ENCODE measurements at places on chromosomes 11 and 22.

GRCh38 chr22:36864454-36865215 lies 3.8 kb downstream of the NCF4 start:
- DNase-seq, result no peak

DNA sequence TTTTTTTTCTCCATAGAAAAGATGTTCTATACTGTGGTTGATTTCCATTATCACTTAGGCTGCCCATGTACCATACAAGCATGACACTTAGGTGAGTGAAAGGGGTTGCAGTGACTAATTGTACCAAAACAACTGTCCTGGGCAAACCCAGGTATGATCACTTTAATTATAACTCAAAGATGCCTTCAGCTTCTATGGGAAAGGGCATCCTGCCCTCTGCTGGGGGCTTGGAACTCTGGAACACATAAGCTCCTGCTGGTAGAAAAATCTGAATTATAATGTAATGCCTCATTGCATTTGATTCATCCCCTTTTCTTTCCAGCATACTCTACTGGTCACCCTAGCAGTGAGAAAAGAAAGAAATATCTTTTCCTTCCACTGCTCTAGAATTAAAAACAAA lies 206.3 kb downstream of the DDX10 start:
- DNase-seq, result no peak

DNA sequence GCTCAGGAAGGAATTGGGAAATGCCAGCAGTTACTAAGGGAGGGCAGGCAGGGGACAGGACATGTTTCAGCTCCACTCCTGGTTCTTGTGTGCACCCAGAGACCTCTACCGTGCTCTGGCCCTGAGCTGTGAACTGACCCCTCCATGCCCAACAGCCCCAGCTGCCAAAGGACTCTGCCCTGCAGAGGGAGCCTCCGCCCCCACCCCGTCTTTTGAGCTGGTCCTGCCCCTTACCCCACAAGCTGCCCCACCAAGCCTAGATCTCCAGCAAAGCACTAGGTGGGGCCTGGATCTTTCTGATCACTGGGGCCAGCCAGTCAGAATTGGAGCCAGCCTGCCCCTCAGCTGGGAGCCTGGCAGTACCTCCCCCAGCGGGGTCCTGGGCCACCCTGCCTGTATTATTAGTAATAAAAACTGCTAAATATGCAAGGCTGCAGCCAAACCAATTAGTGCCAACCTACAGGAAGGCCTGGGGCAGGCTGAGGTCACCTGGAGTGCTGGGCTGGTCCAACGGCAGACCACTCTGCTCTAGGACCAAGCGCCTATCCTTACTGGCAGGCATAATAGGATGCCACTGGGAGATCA lies 23.9 kb upstream of the DRICH1 start:
- DNase-seq, result no peak

DNA sequence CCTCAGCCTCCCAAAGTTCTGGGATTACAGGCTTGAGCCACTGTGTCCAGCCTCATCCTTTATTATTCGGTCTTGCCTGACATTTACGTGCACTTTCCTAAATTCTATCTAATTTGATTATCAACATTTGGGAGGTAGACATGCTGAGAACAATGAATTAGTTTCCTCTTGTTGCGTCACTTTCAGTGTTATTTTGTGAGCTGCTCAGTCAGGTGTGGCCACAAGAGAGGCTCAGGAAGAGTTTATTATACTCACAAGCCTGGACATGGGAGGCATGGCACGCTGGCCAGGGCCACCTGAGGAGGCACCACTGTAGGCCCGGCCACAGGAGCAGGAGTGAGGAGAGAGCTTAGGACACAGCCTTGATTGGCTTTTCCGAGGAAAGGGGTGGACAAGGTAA lies 59.7 kb upstream of the RBFOX2 start:
- no peak for DNase-seq

DNA sequence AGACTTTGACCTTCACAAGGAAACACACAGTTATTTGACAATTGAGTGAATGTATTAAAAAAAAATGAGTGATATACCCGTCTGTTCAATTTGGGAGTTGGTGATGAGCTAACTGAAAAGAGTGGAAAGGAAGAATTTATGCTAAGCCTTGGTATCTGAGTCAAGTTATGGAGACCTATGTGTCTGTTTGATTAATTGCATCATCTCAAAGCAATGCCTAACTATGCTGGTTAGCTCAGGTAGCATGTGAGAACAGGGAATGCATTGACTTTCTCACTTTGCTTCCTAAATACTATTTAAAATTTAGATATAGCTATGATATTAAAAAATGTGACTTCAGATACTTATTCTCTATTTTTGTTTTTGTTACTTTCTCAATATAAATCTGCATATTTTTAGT lies 110.5 kb downstream of the DDX10 start:
- no peak for DNase-seq

DNA sequence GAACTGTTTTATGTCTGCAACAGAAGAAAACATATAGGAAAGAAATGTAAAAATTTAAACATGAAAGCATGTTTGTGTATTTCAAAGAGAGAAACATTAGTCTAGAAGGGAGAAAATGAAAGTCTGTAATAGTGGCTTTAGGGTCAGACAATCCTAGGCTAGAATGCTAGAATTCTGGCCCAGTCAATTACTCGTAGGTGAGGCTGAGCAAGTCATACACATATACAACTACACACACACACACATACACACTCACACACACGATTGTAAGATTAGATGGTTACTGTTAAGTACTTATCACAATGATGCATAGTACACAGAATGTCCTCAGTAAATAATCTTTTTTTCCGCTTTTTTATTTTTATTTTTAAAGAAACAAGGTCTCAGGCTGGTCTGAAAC lies 37.7 kb upstream of the PCF11 start:
- DNase-seq, result no peak

DNA sequence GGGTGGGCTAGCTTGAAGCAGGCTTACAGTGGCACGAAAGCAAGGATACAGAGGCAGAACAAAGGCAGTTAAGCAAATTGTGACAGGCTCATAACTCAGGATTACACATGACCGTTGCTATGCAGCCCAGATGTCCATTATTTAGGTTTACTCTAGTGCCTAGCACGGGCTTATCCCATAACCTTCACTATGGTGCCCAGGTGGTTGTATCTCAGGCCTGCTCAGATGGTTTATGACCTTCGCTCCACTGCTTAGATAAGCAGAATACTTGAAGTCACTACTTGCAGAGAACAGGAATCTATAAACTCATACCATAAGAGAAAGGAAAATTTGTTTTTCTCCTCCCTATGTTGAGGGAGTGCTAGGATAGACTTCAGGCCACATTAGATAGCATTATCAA lies 9.0 kb downstream of the OR6M1 start:
- DNase-seq, result no peak

GRCh38 chr11:58628446-58628845 lies 6.0 kb downstream of the CNTF start:
- no peak for DNase-seq

DNA sequence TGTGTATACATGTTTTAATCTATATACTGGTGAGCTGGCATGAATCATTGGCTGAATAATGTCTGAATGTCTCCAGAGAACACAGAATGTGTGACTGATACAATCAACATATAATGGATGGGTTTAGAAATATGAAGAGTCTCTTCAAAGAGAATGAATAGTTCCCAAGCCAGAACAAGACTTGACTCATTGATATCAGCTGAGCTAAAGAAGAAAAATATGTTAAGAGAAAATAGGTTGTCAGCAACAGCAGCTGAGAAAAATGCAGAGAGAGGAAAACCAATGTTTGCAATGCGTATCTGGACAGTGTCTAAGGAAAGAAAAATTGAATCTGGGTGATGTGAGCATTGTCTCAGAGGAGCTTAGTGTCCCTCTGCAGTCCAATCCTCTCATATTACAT lies 1281.8 kb upstream of the TENM4 start:
- DNase-seq, result no peak

GRCh38 chr11:100031973-100032372 lies 655.1 kb upstream of the ARHGAP42 start:
- DNase-seq, result no peak

GRCh38 chr22:42881982-42882656 lies 25.0 kb upstream of the ARFGAP3 start:
- DNase-seq, result no peak

GRCh38 chr11:30914143-30914762 lies 328.1 kb upstream of the MPPED2 start:
- DNase-seq, result peak; percentile 11

DNA sequence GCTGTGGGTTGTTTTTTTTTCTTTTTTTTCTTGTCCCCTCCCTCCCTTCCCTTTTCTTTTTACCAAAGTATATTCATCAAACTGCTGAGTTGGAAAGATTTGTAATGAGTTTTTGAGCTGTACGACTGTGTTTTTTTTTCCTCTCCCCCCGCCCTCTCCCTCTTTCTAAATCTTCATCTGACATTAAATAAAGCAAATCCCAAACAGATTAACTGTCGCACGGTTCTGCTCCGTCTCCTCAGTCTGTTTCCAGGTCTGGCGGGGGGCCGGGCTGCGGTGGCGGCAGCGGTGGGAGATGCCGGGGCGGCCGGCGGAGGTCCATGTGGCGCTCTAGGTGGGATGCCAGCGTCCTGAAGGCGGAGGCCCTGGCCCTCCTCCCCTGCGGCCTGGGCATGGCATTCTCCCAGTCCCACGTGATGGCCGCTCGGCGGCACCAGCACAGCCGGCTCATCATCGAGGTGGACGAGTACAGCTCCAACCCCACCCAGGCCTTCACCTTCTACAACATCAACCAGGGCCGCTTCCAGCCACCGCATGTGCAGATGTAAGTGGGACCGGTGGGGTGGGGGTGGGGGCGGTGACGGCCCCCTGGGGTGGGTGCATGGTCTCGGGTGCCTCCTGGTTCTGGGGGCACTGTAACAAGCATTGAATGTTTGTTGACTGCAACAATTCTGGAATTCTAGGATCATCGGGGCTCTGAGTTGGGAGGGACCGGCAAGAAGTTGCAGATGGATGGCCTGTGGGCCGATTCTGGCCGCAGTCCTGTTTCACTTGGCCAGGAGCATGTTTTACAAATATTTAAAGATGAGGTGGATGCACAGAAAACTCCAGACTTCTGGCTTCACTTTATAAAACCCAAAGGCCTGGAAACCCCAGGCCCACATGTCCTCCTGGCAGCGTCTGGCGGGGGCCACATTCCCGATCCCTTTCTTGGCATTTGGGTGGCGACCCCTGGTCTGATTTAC lies 13.1 kb downstream of the MPPED1 start:
- DNase-seq, result no peak

DNA sequence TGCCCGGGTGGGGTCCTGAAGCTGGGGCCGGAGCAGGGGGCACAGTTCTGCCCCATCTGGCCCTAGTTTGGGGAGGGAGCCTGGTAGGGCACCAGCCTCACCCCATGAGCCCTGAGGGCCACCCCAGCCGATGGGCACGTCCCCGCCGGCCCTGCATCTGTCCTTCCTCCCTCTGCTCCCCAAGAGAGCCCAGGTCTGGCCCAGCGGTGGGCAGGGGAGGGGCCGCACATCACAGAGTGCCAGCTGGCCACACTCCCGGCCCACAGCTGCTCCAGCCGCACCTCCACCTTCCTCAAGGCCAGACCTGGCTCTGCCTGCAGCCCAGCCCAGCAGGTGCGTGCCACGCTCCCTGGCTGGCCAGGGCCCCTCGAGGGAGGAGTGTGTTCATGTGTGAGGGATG lies 21.6 kb downstream of the BRSK2 start:
- no peak for DNase-seq

DNA sequence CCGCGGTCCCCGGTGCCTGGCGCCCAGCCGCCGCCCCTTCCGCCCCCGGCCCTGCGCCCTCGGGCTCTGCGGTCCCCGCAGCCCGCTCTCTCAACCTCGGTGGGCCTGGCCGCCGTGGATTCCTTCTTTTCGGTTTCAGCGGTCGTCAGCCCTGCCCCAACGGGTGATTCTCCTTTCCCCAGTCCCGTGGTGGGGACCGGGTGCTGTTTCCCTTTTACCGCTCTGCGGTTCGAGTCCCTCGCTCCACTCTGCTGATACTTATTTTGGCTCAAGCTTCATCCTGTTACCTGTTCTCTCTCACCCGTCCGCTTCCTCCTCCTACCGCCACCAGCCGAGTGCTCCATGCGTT lies 494 bp downstream of the ZDHHC5 start:
- DNase-seq, result no peak

- DNase-seq, result no peak
These were observed 114.9 kb downstream of the ETS1 start for GRCh38 chr11:128472128-128473089.

GRCh38 chr11:121996574-121996973 lies 119.4 kb downstream of the BLID start:
- DNase-seq, result no peak

DNA sequence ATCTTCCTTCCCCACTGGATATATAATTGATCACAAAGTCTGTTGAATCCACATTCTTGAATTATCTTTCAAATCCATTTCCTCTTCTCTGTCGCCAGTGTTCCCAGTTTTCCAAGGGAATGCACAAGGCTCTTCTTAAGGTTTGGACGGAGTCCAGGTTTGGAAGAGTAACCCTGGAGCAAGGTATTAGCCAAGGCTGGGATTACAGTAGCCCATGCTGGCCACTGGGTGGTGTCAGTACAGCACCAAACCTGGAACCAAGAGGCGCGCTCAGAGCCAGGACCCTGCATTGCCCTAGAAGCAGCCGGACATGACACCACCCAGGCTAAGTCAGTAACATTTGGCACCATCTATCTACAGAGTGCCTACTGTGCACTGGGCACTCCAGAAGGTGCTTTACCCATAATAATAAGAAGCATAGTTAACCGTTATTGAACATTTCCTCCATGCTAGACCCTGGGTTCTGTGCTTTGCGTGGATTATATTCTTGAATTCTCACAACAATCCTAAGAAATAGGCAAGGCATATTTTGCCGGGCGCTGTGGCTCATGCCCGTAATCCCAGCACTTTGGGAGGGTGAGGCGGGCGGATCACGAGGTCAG lies 48.0 kb upstream of the CLPB start:
- peak; percentile 62 for DNase-seq

- DNase-seq, result no peak
These were observed 658 bp downstream of the STIP1 start for GRCh38 chr11:64186492-64187165.

DNA sequence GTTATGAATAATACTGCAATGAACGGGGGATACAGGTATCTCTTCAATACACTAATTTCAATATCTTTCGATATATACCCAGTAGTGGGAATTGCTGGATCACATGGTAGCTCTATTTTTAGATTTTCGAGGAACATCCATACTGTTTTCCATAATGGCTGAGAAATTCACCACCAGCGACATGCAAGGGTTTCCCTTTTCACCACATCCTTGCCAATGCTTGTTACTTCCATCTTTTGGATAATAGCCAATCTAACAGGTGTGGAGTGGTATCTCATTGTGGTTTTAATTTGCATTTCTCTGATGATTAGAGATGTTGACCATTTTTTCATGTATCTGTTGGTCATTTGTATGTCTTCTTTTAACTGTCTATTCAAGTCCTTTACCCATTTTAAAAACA lies 5.9 kb downstream of the IL10RA start:
- DNase-seq, result no peak

DNA sequence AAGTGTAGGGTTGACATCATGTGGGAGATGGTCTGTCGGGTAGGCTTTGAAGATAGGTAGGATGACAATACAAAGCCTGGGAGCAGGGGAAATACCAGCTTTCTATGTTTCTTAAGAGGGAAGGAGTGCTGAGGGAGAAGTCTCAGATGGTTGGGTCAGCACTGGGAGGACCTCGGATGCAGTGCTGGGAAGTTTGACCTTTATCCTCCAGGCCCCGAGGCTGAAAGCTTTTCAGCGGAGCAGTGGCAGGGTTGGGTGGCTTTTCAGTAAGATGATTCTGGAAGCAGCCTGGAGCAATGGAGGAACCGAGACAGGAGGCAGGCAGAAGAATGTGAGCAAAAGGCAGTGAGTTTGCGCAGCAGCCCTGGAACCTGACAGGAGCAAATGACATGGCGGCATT lies 43.5 kb upstream of the MYO18B start:
- no peak for DNase-seq
